ENCODE measurements at places on chromosomes 13 and 19.

DNA sequence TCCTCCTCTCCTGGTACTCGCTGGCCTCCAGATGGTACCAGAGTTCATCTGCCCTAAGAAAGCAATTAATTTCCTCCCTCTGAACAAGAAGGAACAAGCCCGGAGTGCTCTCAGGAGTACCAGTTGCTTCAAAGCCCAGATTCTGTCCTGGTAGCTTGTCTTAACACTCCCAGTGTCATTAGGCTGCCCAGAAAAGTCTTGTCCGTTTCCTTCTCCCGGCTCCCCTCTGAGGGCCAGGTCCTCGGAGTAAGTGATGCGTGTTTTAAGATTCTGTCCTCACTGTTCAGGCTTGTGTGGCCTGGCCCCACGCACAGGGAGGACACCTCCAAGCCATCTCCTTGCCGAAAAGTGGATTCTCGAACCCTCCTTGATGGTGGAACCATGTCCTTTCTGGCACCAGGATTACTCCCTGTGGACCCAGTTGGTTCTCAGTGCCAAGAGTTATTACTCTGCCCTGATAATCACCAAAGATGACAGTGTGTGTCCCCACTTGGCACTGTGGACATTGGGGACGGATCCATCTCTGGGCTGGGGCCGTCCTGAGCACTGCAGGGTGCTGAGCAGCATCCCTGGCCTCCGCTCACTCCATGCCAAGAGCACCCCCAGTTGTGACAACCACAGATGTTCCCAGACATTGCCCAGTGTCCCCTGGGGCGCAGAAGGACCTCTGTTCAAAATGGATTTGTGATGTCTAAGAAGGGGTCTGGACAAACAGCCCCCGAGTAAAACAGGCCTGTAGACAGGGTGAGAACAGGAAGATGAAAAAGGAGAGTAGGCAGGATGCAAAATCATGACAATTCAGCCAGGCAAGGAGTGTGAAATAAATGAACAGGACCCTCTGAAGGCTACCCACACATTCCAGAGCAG, 52.4 kb downstream of the RFX2 start:
- no peak for ATAC-seq

GRCh38 chr13:98044301-98044700, 90.8 kb downstream of the IPO5 start:
- ATAC-seq = no peak

DNA sequence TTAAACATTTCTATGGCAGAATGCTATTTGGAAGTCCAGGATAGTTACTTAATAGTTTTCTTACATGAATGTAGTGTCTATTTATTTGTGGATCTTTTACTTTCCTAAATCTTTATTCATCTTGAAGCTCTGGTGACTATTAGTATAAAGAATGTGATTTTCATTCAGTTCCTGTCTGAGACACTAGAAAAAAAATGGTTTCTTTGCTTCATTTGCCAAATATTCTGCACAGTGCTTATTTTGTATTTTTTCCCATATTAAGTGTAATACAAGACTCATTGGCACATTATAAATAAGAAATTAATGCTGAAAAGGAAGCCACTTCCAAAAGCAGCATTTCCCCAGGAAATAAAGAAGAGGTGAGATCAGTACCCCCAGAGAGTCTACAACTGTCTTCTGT, 109.8 kb downstream of the POSTN start:
- ATAC-seq = no peak

- ATAC-seq = no peak
These were observed 9.3 kb downstream of the ZNF415 start for GRCh38 chr19:53123400-53123799.

DNA sequence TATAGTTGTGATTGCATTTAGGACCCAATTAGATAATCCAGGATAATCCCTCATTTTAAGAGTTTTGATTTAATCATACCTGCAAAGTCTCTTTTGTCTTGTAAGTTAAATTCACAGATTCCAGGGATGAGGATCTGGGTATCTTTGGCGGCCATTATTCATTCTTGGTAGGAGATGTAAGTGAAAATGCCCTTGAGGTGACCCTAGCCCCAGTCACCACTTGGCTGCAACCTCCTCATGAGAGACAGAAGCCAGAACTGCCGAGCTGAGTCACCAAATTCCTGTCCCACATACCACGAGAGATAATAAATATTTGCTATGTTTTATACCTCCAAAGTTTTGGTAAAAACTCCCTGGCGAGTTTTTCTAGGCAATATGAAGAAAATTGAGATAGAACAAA, 389.4 kb downstream of the RFC3 start:
- no peak for ATAC-seq

- ATAC-seq = no peak
These were observed 323.0 kb downstream of the EFNB2 start for GRCh38 chr13:106212386-106213010.

DNA sequence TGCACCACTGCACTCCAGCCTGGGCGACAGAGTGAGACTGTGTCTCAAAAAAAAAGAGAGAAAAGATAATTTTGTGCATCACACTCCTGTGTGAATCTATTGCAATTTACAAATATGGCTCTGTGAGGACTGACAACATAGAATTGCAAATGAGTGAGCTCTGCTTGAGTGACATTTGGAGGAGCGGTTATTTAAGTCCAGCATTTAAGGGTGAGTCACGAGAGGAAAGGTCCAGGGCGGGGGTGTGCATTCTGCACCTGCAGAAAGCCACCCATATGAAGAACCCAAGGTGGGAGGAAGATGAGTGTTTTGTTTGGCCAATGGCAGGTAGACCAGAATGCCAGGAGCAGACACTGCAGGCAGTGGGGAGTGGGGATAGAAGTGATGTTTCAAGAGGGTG, 58.5 kb downstream of the DGKH start:
- no peak for ATAC-seq

DNA sequence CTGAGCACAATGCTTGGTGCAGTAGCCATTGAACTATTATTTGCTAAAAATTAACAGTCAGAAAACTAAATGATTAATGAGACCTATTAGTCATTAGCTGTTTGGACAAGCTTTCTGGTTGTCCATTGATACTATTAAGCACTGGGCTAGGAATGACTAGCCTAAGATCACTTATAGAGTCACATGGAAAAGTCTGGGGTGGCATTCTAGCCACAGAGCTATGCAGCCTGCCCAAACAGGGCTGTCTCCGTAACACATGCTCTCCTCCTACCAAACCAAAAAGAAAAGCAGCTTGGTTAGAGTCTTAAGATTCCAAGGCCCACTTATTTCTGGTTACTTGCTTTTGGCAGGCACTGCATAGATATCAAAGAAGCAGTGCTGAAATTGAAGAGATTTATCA, 193.5 kb upstream of the NBEA start:
- no peak for ATAC-seq

DNA sequence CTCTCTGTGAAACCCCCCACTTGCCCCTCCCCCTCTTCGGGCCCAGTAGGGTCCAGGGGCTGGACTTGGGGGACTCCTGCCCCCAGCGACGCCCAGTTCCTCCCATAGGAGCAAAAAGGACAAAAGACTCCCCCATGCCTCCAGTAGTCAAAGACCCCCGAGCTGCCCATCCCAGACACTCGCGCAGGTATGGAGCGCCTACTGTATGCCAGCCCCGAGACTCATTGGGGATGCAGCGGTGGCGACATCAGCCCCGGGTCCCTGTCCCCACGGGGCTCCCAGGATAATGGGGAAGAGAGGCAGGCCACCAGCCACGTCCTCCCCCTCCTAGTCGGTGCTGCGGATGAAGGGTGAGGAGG, 18.3 kb upstream of the ZNRF4 start:
- no peak for ATAC-seq

GRCh38 chr13:80237646-80238045, 103.3 kb downstream of the SPRY2 start:
- ATAC-seq = no peak

DNA sequence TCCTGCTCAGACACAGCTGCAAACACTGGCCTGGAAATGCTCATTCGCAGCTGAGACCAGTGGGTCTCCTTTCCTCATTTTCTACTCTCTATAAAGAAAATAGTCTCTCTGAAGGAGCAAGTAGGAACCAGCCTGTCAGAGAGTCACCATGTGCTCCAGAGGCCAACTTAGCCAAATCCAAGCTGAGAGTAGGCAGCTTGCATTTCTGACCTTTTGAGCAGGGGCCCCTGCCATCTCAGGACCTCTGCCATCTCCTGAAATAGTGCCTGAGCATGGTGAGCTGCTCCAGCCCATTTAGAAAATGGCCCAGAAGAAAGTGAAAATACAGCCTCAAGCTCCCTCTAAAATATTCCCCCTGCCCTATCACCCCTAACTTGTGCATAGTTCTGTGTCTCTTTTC, 95.6 kb downstream of the STOML3 start:
- no peak for ATAC-seq

DNA sequence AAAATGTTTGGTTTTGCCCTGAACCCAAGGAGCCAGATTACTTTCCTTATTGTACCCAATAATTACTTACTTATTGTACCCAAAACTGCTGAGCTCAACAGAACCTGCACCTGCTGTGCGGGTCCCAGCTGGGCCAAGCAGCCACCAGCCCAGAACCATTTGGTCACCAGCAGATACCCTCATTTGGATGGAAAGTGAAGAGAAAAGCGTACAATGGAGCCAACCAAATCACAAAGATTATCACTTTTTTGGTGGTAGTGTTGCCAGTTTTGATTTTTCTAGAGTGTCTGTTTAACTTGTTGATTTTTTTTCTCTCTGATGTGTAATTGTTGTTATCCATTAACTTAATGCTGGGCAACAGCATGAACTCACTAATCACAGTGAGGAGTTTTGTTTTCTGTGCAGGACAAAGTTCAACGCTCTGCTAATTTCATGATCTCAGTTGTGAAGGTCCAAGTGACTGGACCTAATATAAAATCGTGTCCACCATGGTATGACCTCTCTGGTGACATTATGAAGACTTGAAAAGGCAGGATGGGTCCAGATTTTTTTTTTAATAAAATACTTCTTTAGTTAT, 23.8 kb downstream of the SPATA13 start:
- ATAC-seq = no peak

DNA sequence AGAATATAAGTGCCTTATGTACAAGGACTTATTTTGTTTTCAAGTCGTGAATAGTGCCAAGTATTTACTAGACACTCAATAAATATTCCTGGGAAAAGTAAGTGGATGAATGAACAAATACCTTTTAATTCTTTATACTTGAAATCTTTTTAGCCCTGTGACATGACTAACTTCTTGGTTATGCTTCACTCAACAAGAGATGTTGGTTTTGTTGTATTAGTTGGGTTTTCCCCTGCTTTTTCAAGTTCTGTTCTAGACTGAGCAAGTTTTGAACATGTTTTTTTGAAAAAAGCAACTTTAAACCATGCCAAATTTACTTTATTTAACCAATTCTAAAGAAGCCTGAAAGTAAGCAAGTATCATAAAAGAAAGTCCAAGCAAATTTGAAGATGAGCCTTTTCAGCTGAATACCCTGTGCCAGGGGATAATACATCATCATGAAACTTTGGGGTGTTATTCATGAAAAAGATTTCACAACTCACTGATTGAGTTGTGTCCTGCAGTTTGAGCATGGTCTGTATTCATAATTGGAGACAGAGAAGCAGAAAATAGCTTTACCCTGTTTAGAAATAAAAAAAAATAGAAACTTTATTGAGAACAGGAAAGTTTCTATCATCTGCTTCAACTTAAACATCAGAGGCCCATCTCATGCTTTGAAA, 11.1 kb downstream of the LMO7 start:
- ATAC-seq = no peak

GRCh38 chr19:33110137-33110910, 21.6 kb upstream of the WDR88 start:
- ATAC-seq = no peak

GRCh38 chr13:43005460-43006236, 13.6 kb upstream of the EPSTI1 start:
- peak; percentile 57 for ATAC-seq

DNA sequence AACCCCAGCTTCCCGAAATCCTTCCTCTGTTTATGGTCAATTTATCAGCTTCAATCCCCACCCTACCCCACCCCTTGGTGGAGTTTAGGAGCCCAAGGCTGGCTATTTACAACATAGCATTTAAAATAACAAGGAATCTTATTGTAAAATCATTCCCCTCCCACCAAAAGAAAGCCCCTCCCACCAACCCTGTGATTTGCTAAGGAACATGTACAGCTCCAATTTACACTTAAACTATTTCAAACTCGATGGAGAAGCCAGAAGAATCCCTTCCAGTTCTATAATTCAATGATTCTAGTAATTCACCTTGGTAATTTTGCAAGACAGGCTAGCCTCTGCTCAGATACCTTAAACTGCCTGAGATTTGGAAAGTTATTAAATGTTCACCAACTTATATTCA, 3.0 kb downstream of the LATS2 start:
- no peak for ATAC-seq

- ATAC-seq = no peak
These were observed 3.5 kb downstream of the KCNN4 start for GRCh38 chr19:43777163-43777695.

- no peak for ATAC-seq
These were observed 41.2 kb upstream of the TUBGCP3 start for GRCh38 chr13:112629161-112629560.

DNA sequence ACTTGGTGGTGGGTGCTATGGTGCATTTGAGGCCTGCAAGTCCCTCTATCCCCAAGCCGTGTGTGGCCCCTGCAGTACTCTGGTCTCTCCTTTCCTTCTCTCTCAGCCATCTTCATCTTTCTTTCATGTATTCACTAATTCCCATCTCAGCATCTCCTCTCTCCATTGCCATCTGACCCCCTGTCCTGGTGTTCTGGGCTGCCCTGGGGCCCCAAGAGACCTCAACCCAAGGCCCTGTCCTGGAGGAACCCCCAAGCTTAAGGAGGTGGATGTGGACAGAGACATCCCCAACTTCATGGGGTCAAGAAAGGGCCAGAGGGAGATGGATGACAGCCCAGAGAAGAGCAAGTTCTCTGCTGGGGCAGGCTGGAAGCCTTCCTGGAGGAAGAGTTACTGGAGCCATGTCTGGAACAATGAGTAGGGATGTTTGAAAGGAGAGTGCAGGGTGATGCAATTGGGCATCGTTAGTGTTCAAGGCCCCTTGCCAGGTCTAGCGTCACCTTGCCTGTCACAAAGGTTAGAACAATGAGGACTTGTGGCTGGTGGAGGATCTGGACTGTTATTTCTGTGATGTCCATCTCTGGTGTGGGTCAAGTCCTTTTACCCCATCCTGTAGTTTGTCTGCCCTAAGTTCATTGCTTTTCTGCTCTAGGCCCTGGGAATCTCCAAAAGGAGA, 3.5 kb downstream of the CYP4F3 start:
- no peak for ATAC-seq

GRCh38 chr13:39600766-39601165, 2.2 kb downstream of the LHFPL6 start:
- ATAC-seq = no peak

GRCh38 chr13:42875475-42876269, 94.3 kb downstream of the FAM216B start:
- no peak for ATAC-seq

DNA sequence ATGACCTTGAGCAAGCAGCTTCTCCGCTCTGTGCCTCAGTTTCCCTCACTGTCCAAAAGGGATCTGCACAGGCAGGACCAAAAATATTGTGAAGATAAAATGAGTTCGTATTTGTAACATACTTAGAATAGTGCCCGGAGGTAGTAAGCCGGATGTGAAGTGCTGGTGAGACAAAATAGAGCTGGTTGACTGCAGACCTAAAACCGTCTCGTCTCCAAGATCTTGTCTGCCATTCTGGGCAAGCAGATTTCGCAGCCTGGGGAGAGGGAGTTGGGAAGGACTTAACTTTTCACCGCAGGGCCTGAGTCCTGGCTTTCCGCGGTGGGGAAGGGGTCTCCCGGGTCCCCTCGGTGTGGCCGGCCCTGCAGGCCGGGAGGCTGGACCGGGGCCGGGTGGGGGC, 8.2 kb upstream of the BBC3 start:
- no peak for ATAC-seq

- no peak for ATAC-seq
These were observed 1.6 kb downstream of the ZNF730 start for GRCh38 chr19:23118400-23118799.

- ATAC-seq = peak; percentile 65
These were observed 6.1 kb upstream of the ADGRE5 start for GRCh38 chr19:14375055-14375581.

Measured in gastroesophageal sphincter (tissue), 4 donors.